ENCODE measurements at places on chromosomes 4 and X. TPM values are rescaled to one million over a fixed set of nuclear protein-coding genes. Genes with fewer than 3 reads are reported as not detected.

Gene EDA2R
- 9.7 TPM for total RNA-seq

DNA sequence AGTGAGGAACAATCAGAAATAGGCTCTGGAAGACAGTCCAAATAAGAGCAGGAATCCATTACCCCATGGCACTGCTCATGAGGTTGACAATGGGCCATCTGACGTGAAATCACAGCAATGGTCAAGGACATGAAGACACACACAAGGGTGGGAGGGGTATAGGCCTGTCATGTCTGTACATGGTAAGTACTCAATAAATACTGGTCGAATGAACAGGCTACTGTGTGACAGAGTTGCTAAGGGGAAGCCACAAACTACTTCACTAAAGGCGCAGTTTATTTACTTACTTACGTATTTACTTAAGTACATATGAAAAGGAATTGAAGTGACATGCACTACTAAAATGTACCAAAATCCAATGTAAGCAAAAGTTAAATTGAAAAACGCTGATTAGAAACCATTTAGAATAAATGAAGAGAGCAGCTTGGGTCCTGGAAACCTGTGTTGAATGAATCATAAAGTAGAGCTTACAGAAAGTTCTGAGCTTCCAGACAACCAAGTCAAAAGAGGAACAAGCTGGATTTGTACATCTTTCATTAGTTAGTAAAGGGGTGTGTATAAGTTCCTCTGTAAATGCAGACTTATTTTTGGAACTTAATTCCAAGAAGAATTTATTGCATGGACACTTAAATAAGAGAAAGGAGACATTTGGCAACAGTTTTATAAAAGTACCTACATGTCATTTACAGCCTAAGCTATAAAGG, 32.7 kb downstream of the ALPK1 start:
- DNase-seq, result no peak

- no peak for DNase-seq
Measured at GRCh38 chr4:54784161-54784671, 126.5 kb downstream of the KIT start.

- DNase-seq, result no peak
Measured at GRCh38 chrX:154452823-154453222, 5.3 kb upstream of the PLXNA3 start.

Gene IL1RAPL2
- total RNA-seq, result not detected

Measured in A172 (cell line).